ENCODE measurements at places on chromosomes 2 and 18. TPM values are rescaled to one million over a fixed set of nuclear protein-coding genes. Genes with fewer than 3 reads are reported as not detected.

- DNase-seq: no peak
These were observed 213.3 kb downstream of the TWIST2 start for GRCh38 chr2:239061121-239061666.

GRCh38 chr2:77873506-77873905 lies 351.3 kb upstream of the LRRTM4 start:
- DNase-seq: no peak

DNA sequence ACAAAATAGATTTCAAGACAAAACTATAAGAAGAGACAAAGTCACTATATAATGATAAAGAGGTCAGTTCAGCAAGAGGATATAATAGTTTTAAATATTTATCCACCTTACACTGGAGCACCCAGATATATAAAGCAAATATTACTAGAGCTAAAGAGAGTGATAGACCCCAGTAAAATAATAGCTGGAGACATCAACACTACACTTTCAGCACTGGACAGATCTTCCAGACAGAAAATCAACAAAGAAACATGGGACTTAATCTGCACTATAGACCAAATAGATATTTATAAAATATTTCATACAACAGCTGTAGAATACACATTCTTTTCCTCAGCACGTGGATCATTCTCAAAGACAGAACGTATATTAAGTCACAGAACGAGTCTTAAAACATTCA lies 86.6 kb downstream of the ATP8B1 start:
- DNase-seq: no peak

DNA sequence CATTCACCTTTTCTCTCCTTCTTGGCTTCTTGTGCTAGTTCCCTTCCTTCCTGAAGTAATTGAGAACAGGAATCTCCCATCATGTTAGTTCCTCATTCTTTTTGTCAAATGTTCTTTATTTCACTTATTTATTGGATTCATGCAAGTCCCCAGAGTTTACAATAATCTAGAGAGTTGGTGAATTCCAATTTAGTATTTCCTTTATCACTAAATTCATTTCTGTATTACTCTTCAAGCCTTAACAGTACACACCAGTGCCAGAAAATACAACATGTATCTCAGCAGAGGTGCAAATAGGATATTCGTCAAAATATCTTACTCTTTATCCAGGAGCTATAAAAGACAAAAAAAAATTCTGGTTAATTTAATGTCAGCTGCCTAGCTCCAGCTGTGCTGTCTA lies 121.9 kb upstream of the SETBP1 start:
- no peak for DNase-seq

GRCh38 chr2:110805894-110806452 lies 73.6 kb downstream of the ACOXL start:
- no peak for DNase-seq

- no peak for DNase-seq
These were observed 95.5 kb upstream of the VWC2L start for GRCh38 chr2:214315324-214315723.

Gene SCG2
- not detected for total RNA-seq

Gene ALPP
- total RNA-seq: not detected

GRCh38 chr2:64463781-64464180 lies 9.8 kb downstream of the LGALSL start:
- peak; percentile 24 for DNase-seq

DNA sequence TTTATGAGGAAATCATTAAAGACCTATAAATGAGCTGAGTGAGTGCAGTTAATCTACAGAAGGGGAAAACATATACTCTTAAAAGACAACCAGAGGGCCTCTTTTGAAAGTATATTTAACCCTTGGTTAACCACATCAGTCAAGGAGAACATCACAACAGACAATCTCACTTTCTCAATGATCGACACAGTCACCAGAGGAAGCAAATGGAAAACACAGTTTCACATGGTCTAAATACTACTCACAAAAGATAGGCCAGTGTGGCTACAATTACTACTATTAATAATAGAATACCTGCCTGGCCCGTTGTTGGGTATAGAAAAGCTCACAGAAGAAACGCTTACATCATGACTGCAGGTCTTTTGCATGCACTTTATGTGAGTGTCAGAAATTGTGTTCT lies 426.2 kb downstream of the NCKAP5 start:
- no peak for DNase-seq

Gene NPPC
- total RNA-seq: not detected

Gene IL18RAP
- total RNA-seq: not detected

Gene G6PC2
- not detected for total RNA-seq

Gene MYO3B
- 3.5 TPM for total RNA-seq

DNA sequence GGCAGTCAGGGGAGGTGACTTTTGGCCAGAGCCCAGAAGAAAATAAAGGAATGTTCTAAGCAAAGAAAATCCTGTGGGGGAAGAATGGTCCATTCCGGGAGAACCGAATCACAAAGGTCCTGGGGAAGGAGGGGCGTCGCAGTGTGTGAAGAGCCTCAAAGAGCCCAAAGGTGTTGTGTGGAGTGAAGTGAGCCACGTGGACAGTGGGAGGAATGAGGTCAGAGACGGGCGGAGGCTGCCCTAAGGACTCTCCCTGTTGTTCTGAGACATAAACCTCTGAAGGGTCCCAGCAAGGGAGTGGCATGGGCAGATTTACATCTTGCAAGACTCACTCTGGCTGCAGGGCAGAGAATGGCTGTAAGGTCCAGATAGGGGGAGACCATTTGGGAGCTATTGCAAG lies 91.3 kb upstream of the SEC11C start:
- no peak for DNase-seq

- no peak for DNase-seq
These were observed 20.3 kb downstream of the KCNK3 start for GRCh38 chr2:26712486-26713465.

DNA sequence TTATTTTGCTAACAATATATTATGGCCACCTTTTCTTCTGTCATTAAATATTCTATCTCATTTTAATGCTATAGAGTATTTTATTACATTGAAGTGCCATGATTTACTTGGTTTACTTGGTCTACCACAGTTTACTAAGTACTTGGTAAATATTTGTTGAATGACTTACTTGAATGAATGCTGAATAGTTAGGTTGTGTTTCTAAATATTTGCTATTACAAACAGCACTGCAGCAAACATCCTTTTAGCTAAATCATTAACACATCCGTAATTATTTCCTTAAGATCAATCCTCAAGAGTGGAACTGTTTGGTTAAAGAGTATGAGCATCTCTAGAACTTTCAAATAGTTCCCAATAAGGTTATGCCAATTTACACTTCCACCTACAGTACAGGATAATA lies 318.7 kb downstream of the MYCN start:
- no peak for DNase-seq

- DNase-seq: no peak
These were observed 118.5 kb upstream of the UNC80 start for GRCh38 chr2:209653134-209653533.

Gene CYRIA
- total RNA-seq: 0.86 TPM

DNA sequence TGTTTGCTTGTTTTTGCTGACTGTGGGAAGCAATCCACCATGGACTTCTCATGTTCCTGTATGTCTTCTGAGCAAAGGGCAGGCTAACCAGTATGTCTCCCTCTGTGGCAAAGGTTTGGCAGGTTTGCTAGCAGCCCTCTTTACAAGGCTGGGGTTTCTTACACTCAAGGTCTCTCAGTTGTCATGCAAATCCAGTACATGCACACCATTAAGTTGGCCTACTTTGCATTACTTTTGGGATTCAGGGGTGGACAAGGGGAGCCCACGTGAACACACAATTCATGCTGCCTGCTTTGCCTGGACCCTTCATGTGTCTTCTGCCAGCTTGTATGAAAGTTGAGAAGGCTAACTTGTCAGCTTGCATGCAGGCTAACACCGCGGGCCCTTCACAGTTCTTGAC lies 134.9 kb downstream of the LRRTM4 start:
- peak; percentile 65 for DNase-seq

DNA sequence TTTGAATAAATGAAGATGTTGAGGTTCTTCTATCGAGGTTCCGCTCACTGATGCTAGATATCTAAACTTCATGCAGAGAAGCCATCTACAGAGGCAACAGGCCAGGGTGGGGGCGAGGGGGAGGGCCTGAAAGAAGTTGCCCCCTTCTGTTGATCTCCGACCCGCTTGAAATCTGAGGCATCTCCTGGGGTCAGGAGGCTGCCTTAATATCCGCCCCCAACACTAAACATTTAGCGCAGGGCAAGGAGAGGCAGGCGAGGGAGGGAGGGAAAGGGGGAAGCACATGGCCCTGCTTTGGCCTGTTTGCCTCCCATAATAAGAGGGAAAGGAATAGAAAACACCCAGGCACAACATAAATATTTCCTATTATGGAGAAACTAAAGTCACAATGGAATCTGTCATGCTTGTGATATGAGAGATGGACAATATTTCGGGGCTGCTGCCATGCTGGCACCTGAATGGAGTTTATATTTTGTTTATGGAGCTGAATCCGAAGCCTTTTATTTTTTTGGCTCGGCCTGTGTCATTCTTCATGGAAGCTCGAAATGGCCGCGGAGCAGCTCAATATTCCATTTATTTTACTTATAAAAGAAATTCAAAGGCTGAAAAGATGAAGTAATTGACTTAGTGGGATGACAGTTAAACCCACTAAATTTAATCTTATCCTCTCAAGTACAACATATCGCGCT lies 221.1 kb downstream of the INSIG2 start:
- DNase-seq: no peak

Gene KIF3C
- 51.4 TPM for total RNA-seq

- DNase-seq: no peak
These were observed 97.7 kb downstream of the SOCS6 start for GRCh38 chr18:70386582-70386981.

Gene TFPI
- total RNA-seq: 35.5 TPM

Gene ADGRF3
- total RNA-seq: 0.27 TPM

Gene VWC2L
- total RNA-seq: not detected

Gene SCN7A
- 0.29 TPM for total RNA-seq

- peak; percentile 72 for DNase-seq
These were observed 1.8 kb downstream of the DSC3 start for GRCh38 chr18:31040686-31041270.

DNA sequence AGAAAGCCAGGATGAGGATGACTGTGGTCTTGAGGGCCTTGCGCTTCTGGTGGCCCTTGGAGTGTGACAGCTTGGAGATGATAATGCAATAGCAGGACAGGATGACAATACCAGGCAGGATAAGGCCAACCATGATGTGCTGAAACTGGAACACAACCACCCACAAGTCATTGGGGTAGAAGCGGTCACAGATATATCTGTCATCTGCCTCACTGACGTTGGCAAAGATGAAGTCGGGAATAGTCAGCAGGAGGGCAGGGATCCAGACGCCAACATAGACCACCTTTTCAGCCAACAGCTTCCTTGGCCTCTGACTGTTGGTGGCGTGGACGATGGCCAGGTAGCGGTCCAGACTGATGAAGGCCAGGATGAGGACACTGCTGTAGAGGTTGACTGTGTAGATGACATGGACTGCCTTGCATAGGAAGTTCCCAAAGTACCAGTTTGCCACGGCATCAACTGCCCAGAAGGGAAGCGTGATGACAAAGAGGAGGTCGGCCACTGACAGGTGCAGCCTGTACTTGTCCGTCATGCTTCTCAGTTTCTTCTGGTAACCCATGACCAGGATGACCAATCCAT lies 2.7 kb downstream of the CXCR4 start:
- DNase-seq: no peak

DNA sequence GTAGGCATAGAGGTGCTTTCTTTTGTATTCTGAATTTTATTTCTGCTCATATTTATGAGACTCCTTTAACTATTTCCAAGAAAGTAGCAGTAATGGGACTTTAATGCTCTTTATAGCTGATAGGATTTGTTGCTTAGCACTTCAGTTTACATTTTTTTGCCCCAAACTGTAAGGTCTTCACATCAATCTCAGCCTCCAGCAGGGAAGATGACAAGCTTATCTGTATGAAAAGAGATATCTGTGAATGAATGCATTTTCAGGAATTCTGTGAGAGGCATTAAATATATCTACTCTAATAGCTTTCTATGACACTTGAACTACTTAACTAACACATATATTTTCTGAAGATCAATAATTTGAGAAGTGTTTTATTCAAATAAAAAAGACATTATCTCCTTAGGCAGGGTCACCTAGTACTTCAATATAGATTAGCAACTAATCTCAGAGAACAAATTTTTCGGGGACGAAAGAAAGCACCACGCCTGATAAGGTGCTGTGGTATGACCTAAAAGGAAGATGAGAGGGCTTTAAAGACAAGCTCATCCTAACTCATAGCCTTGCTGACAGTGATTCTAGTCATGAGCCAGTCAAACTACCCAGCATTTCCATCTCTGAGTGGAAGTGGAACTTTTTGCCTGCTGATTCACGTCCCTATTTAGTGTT lies 766.1 kb upstream of the CNTNAP5 start:
- DNase-seq: no peak

DNA sequence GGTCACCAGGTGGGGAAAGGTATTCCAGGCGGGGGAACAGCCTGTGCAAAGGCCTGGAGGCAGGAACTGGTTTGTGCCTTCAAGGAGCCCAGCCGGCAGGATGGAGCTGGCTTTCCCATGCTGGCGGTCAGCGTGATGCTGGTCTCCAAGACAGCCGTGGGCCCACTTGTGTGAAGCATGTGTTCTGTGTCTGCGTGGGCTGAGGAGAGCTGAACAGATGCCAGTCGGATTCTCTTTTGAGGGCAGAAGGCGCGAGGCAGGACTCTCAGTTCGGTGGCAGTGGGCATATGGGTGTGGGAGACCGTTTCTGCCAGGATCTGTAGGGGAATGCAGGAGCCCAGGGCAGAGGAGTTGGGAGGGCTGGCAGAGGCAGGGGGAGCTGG lies 191.6 kb downstream of the TWIST2 start:
- no peak for DNase-seq

DNA sequence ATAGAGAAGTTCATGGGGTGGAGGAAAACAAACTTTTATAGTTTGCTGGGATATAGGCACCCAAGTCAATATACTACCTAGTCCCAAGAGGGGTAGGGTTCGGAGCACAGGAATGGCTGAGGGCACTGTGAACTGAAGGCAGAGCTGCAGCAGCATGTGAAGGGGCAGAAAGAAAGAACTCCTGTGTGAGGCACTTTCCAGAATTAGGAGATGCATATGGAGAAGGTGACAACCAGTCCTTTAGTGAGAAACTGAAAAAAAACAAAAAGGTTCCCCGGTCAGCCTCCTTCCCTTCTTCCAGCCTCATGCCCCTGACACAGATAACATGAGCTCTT lies 429.1 kb downstream of the DSC3 start:
- DNase-seq: peak; percentile 53

DNA sequence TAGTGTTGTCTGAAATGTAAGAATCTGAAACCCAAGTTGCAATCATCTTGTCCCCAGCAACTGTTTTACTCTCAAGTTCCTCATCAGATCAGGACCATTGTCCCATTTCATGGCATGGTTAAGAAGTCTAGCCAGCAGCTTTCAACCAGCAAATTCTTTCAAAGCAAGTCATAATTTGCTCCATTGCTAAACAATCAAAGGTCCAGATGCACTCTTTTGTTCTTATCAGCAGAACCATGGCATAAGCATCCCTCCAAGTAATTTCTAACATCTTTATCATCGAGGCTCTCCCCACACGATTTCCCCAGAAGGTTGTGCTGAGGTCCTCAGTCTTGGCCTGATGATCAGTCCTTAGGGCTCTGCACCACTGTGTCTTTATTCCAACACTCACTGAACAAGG lies 67.5 kb upstream of the APCDD1 start:
- no peak for DNase-seq

GRCh38 chr2:39851251-39851650 lies 72.2 kb upstream of the THUMPD2 start:
- no peak for DNase-seq
